ENCODE measurements at places on chromosomes 7 and 10. TPM values are rescaled to one million over a fixed set of nuclear protein-coding genes. Genes with fewer than 3 reads are reported as not detected.

DNA sequence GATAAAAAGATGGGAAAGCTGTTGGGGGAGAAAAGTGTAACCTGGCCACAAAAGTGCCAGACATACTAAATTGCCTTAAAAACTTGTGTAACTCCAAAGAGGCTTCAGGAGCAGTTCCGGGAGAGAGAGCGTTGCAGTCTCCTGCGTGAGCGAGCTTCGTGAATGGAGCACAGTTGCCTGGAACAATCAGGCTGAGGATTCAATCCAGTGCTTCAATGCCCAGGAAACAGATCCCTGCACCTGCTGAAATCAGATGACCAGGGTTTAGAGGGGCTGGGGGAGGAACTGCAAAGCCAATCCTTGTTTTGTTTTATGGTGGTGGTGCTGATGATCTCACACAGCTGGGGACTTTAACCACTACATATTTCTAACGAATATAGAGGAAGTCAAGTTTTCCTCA lies 398.3 kb downstream of the DPP6 start:
- H3K36me3 ChIP-seq = peaks cover 6% of the 10 kb centered on the region
- H3K27me3 ChIP-seq = no peaks in the 10 kb centered on the region
- no peak overlapping the region for H3K27ac ChIP-seq
- DNase-seq = no peak

The ELN gene
- total RNA-seq = not detected

The ETV1 gene
- total RNA-seq = 1.1 TPM

The ANXA8L1 gene
- total RNA-seq = not detected

The TSPAN15 gene
- 1.4 TPM for total RNA-seq

GRCh38 chr10:77388571-77389100 lies 249.0 kb downstream of the KCNMA1 start:
- H3K4me3 ChIP-seq = no peak overlapping the region
- peaks cover 5% of the 10 kb centered on the region for H3K27me3 ChIP-seq
- no peak overlapping the region for H3K27ac ChIP-seq
- H3K36me3 ChIP-seq = no peaks in the 10 kb centered on the region
- no peak for DNase-seq

The FAM20C gene
- total RNA-seq = 0.62 TPM

DNA sequence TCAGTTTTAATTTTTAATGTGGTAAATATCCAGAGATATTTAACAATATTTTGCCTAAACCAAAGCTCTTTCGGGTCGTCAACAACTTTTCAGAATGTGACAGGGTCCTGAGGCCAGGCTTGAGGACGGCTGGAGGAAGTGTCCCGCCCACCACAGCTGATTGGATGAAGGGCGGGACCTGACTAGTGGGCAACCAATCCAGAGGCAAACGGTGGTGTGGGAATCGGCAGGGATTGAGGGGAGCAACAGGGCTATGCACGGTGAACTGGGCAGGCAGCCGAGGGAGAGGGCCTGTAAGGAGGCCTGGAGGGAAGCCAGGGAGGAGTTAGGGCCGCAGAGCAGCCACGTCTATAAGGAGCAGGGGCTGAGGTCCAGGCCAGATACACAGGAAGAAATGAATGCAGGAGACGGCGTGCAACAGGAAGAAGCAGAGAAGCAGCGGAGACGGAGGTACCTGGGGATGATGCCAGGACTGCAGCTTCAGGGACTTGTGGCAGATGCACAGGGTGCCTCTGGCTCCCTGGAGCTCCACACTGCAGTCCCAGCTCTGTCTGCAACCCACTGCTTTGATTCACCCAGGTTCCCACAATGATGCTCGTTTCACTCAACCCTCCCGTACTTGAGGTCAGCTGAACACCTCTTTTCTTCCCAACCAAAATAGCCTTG lies 46.1 kb upstream of the ZMIZ1 start:
- H3K36me3 ChIP-seq = peaks cover 2% of the 10 kb centered on the region
- peaks cover 29% of the 10 kb centered on the region for H3K4me1 ChIP-seq
- H3K4me3 ChIP-seq = no peak overlapping the region
- peaks cover 7% of the 10 kb centered on the region for H3K27me3 ChIP-seq
- H3K27ac ChIP-seq = no peak overlapping the region
- no peak for DNase-seq

- H3K27me3 ChIP-seq = peaks cover 6% of the 10 kb centered on the region
- peak overlapping the region; percentile 69 for H3K27ac ChIP-seq
- no peaks in the 10 kb centered on the region for H3K36me3 ChIP-seq
- H3K4me3 ChIP-seq = peak overlapping the region; percentile 68
- peaks cover 21% of the 10 kb centered on the region for H3K4me1 ChIP-seq
- no peak for DNase-seq
Measured at GRCh38 chr7:93053949-93054943, 63.5 kb downstream of the SAMD9 start.

GRCh38 chr7:24733414-24734060 lies 23.7 kb downstream of the GSDME start:
- peaks cover 6% of the 10 kb centered on the region for H3K4me1 ChIP-seq
- no peak for DNase-seq
- H3K4me3 ChIP-seq = no peak overlapping the region
- peaks cover 31% of the 10 kb centered on the region for H3K27me3 ChIP-seq

DNA sequence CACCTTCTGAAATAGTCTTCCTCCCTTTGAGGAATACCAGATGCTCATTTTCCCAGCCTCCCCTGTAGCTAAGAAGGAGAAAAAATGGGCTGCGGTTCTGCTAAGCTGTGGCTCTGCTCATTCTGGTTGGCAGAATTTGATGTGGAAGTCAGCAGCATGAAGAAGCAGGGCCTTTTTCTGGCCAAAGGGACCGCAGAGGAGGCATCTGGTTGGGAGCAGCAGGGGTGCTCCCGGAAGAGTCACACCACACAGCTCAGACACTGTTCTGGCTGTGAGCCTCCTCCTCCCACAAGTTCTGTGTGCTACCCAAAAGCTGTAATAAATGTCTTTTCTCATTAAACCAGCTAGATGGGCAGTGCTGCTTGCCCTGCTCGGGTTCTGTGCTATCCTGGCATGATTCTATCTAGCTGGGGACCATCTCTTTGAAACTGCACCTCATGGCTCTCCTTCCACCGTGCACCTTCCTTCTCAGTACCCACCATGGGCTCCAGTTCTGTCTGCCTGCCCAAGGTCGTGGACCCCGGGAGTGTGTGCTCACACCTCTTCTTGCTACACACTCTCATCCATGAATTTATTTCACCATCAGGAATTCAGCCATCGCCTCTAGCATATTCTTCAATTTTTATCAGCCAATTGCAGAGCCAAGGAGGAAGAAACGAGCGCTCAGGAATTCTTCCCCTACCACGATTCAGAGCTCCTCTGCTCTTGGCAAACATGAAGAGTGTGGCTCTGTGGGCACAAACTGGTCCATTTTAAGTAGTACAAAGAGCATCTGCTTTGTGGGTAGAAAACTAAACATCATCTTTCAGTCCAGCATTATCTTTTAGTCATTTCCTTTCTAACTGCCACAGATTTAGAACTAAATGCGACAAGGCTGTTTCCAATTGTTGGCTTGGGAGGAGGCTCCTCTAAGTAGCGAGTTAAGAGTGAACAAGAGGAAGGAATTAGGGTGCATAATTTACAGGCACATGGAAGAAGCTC lies 76.9 kb downstream of the FAM171A1 start:
- peaks cover 17% of the 10 kb centered on the region for H3K27me3 ChIP-seq
- no peaks in the 10 kb centered on the region for H3K36me3 ChIP-seq
- DNase-seq = no peak
- H3K4me3 ChIP-seq = no peak overlapping the region

The EVX1 gene
- total RNA-seq = not detected

Measured in natural killer cell treated with Interleukin-12 subunit alpha and Interleukin-12 subunit beta and Interleukin-15 and Interleukin-18, amount 100 ng/mL, for 72 hours (primary cell).